ENCODE measurements at places on chromosomes 6 and 20.

- DNase-seq, result no peak
Observed at GRCh38 chr20:21577551-21577950, 63.7 kb upstream of the NKX2-2 start.

- no peak for DNase-seq
Observed at GRCh38 chr6:161137320-161137719, 136.5 kb downstream of the AGPAT4 start.

GRCh38 chr6:33206864-33207551, 1.3 kb upstream of the RING1 start:
- DNase-seq, result peak; percentile 94

GRCh38 chr6:157537556-157537955, 156.6 kb downstream of the ZDHHC14 start:
- DNase-seq, result no peak

- DNase-seq, result no peak
Observed at GRCh38 chr6:40947876-40948526, 91.0 kb downstream of the UNC5CL start.

DNA sequence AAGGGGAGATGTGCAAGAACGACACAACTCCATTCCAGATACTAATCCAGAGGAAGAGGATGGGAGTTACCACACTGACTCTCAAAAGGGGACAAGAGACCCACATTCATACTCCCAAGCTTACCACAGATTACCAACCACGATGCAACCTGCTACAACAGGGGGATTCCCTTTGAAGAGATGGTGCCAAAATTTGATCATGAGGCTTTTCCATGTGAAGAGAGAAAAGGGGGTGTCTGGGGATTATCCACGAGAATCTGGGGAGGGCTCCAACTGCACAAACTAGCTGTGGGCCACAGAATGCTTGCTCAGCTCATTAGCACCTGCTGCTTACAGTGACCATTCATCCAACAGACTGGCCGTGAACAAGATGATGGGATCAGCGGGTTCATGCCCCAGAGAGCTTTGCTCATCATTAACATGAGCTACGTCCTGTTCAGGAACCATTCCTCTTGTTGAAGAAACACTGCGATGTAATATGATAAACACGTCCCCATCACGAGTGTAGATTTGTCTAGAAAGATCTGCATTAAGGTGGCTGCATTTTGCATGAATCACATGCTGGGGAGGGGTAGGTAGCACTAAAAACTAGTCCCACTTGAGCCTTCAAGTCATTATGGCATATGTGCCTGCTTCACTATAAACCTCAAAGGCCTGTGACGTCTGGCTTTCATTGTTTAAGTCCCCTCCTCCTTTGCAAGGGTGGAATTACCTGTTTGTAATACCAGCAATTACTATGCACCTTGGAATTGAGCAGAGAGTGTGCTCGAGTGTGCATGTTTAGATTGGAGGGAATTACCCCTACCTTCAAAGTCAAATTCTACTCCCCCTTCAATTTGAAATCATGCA, 4.0 kb downstream of the PLAGL2 start:
- no peak for DNase-seq

- DNase-seq, result no peak
Observed at GRCh38 chr6:57435475-57436160, 118.2 kb downstream of the PRIM2 start.

- DNase-seq, result no peak
Observed at GRCh38 chr6:31304683-31305082, 32.8 kb upstream of the HLA-C start.

DNA sequence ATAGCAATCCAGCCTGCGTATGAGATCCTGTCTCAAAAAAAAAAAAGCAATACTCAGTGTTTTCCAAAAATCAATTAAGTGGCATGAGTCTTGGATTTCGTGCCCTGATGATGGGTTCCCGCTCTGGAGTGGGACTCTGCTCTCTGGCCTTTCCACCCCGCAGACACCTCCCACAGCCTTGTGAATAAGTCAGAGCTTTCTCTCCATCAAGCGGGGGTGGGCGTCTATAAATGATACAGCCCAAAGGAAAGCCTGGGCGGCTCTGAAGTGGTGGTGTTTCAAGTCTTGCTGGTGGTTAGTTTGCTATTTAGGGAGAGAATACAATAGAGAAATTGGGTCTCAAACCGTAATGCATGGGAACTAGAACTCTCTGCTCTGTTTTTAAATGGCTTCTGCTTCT, 52.5 kb upstream of the TAGAP start:
- DNase-seq, result no peak

DNA sequence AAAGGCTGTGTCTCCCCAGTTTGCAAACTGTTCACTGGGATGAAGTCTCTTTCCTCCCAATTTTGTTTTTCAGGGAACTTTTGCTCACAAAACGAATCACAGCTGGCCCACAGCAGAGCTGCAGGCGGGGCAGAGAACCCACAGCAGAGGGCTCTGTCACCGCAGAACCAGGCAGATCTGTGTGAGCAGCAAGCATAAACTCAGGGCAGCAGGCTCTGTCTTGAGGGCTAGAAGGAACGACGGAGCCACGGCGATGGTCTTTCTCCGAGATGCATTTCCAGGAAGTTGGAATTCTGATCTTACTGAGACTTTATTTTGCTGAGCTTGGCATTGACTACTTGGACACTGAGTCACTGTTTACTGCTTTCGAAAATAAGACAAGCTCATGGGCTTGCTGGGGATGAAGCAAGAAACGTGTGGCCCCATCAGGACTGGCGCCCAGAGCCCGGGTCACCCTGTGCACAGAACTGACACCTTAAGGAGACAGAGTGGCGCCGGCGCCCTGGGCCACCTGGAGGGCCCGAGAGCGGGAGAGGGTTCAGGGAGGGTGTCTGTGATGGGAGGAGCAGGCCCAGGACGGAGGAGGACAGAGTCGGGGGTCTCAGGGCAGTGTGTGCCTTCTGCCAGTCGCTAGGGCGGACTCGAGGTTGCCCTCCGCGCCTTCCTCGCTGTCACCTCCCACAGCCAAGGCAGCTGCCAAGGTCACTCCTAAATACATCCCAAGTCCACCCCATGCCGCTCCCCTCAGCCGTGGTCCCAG, 106.3 kb upstream of the NXT1 start:
- peak; percentile 33 for DNase-seq

GRCh38 chr6:97052152-97052787, 127.7 kb downstream of the KLHL32 start:
- no peak for DNase-seq

- no peak for DNase-seq
Observed at GRCh38 chr6:21592953-21593352, 598 bp upstream of the SOX4 start.

DNA sequence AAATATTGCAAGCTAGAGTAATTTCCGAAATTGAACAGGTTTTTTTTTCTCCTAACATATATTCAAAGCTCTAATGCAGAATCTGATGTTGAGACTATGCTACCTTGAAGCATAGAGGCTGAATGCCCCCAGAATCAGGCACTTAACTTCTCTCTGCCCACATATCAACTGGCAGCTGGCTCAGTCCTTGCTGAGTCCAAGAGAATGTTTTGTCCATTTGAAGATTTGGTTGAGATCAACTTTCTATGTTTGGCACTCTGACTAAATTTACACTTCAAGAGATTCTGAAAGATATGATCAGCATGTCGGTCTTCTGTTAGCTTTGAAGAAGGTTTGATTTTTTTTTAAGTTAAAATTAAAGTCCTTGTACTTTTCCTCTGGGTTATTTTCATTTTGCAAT, 1298.1 kb downstream of the EPHA7 start:
- DNase-seq, result no peak

DNA sequence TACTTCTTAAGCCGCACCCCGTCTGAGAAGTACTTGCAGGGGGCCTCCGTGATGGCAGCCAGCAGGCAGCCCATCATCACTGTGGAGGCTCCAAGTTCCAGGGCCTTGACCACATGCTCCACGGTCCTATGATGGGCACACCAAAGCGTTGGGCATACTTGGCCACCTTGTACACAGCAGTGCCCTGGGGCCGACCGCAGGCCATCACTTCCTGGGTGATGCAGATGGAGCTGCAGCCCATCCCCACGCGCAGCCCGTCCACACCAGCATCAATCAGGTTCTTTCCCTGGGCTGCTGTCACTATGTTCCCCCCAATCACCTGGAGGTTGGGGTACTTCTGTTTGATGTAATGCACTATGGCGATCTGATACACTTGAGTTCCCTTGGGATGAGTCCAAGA, 19.8 kb upstream of the RNF144B start:
- no peak for DNase-seq

DNA sequence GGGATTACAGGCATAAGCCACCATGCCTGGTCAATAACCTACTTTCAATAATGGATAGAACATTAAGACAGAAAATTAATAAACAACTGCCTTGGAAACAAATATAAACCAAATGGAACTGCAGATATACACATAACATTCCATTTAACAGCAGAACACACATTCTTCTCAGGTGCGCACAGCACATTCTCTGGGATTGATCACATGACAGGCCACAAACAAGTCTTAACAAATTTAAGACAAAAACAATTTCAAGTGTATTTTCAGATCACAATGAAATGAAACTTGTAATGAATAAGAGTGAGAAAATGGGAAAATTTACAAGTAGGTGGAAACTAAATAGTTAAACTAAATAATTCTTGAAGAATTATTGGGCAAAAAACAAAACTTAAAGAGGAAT, 167.9 kb downstream of the TBX18 start:
- DNase-seq, result no peak

- DNase-seq, result no peak
Observed at GRCh38 chr6:87791982-87792381, 89.9 kb upstream of the AKIRIN2 start.

GRCh38 chr6:5729813-5730517, 276.8 kb downstream of the NRN1 start:
- no peak for DNase-seq

DNA sequence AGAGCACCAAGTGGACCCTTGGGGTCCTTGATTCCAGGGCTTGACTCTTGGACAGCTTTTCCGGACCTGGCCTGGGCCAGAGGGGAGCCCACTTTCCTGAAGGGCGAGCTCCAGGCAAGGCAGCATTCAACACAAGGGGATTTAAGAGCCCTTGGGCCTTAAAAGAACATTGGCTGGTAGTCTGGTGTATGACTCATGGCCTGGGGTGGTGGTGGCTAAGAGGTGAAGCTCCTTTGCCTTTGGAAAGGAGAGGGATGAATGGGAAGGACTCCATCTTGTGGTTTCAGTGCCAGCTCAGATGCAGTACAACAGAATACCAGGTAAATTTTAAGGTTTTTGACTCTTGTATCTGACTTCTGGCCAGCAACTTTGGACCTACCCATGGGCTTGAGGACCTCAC, 760.7 kb downstream of the GRIK2 start:
- no peak for DNase-seq

All from ecto neural progenitor cell (in vitro differentiated cells).